Natural killer cell (primary cell): ENCODE measurements at places on chromosomes 1 and 21. TPM values are rescaled to one million over a fixed set of nuclear protein-coding genes. Genes with fewer than 3 reads are reported as not detected.

- peaks cover 15% of the 10 kb centered on the region for H3K27me3 ChIP-seq
- no peak for DNase-seq
- H3K27ac ChIP-seq, result no peak overlapping the region
- H3K4me1 ChIP-seq, result peaks cover 18% of the 10 kb centered on the region
These were observed 692 bp downstream of the SORT1 start for GRCh38 chr1:109396871-109397580.

DNA sequence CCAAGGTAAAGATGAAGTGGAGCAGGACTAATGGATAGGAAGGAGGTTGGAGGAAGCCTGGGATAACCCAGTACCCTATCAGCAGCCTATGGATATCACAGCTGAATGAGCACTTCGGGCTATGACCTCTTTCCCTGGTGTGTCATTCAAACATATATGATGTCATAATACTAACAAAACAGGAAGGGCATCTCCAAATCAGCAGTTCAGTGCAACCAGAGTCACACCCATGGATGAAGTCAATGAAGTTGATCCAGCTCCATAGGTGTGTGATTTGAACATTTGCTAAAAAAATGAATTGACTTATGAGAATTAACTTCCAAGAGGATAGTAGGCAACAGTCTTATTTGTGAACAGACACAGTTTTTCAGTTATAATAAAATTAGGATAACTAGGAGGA is 1.7 kb upstream of the C1orf116 start:
- DNase-seq, result no peak
- no peak overlapping the region for H3K27ac ChIP-seq
- peaks cover 13% of the 10 kb centered on the region for H3K27me3 ChIP-seq
- H3K4me3 ChIP-seq, result no peak overlapping the region
- H3K36me3 ChIP-seq, result no peaks in the 10 kb centered on the region

- H3K36me3 ChIP-seq, result peaks cover 45% of the 10 kb centered on the region
- no peak overlapping the region for H3K27ac ChIP-seq
These were observed 40.2 kb downstream of the DUSP10 start for GRCh38 chr1:221701570-221702186.

DNA sequence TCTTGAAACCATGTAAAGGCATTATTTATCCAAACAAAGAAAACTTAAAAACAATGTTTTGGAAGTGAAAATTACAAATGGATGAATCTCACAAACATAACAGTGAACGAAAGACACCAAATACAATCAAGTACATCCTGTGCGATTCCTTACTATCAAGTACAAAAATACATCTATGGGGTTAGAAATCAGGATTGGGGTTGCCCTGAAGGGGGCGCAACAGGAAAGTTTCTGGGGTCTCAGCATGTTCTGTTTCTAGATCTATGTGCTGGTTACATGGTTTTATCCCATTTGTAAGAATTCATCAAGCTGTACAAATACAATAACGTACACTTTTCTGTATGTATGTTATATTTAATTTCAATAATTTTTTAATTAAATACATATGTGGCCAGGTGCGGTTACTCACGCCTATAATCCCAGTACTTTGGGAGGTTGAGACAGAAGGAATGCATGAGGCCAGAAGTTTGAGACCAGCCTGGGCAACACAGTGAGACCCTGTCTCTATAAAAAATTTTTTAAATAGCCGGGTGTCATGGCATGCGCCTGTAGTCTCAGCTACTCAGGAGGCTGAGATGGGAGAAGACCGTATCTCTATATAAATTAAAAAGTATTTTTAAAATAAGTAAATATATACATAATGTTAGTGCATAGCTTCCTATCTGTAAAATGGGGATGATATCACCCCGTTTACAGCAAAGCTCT is 121.5 kb upstream of the SOD1 start:
- H3K4me3 ChIP-seq, result no peak overlapping the region
- DNase-seq, result no peak
- H3K36me3 ChIP-seq, result no peaks in the 10 kb centered on the region

DNA sequence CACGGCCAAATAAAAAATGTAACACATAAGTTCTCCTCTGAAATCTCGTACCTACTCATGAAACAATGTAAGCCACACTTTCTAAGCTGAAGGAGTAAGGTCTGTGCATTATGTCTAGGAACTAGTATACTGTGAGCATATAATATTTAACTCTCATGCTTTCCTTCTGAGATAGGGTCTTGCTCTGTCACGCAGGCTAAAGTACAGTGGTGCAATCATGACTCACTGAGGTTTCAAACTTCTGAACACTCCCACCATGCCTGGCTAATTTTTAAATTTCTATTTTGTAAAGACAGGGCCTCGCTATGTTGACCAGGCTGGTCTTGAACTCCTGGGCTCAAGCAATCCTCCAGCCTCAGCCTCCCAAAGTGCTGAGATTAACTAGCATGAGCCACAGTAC is 71.3 kb downstream of the AHCTF1 start:
- no peaks in the 10 kb centered on the region for H3K27me3 ChIP-seq
- H3K36me3 ChIP-seq, result peaks cover 70% of the 10 kb centered on the region
- no peaks in the 10 kb centered on the region for H3K4me1 ChIP-seq

GRCh38 chr21:38898422-38899096 is 92.8 kb downstream of the ETS2 start:
- no peak for DNase-seq
- no peak overlapping the region for H3K27ac ChIP-seq
- H3K36me3 ChIP-seq, result no peaks in the 10 kb centered on the region

Gene DDX59
- 38.7 TPM for total RNA-seq

Gene BRINP2
- total RNA-seq, result not detected
